AG09309 (cell line): ENCODE measurements at places on chromosomes 3 and 15.

GRCh38 chr15:73851689-73852088 lies 21.7 kb upstream of the TBC1D21 start:
- no peak for DNase-seq

GRCh38 chr3:119657887-119658702 lies 2.3 kb downstream of the POPDC2 start:
- DNase-seq: no peak

DNA sequence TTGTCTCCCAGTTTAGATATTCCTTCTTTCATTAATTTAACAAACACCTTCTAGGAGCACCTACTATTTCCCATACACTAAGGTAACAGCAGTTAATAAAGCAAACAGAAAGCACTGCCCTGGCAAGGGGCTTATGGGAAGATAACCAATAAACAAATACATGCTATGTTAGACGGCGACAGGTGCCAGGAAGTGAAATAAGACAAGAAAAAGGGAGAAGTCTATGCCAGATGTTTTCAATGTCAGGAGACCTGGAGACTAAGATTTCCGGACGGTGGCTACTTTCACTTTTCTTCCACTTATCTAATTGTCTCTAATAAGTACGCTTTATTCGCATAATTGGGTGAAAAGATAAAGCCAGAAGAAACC lies 32.5 kb upstream of the ZNF445 start:
- DNase-seq: no peak

- no peak for DNase-seq
These were observed 103.6 kb upstream of the TBL1XR1 start for GRCh38 chr3:177300842-177301241.

DNA sequence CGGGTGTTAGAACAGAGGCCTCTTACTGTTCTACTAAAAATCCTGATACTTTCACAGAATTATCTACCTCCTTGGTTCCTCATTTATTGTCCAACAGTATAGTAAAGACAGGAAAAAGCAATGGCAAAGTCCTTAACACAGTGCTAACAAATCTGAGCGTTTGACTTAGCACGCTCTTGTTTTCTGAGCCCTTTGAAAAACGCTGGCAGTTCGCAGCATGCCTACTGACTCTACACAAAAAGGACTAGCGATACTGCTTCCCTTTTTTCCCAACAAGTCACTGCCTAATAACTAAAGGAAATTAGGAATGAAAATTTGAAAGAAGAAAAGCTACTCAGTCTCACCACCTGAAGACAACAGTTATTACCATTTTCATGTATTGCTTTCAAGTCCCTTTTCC lies 34.8 kb upstream of the CEMIP start:
- DNase-seq: no peak

GRCh38 chr3:127006781-127007436 lies 24.0 kb downstream of the PLXNA1 start:
- DNase-seq: no peak

GRCh38 chr3:53498806-53499641 lies 4.6 kb downstream of the CACNA1D start:
- DNase-seq: no peak

DNA sequence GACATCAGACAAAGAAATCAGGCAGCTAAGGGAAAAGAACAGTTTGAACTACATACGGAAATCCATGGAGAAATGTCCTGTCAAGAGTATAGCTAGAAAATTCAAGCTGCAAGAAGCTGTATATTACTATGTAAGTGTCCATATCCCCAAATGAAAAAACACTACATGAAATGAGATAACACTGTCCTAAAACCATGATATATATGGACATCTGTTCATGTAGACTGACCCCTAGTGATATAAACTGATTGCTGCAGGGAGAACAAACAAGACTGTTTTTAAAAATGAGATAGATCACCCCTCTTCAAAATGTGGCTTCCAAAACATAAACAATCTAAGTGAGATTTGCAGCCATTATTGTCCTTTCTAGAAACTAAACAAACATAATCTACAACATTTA lies 985.6 kb downstream of the EPHA3 start:
- DNase-seq: no peak

DNA sequence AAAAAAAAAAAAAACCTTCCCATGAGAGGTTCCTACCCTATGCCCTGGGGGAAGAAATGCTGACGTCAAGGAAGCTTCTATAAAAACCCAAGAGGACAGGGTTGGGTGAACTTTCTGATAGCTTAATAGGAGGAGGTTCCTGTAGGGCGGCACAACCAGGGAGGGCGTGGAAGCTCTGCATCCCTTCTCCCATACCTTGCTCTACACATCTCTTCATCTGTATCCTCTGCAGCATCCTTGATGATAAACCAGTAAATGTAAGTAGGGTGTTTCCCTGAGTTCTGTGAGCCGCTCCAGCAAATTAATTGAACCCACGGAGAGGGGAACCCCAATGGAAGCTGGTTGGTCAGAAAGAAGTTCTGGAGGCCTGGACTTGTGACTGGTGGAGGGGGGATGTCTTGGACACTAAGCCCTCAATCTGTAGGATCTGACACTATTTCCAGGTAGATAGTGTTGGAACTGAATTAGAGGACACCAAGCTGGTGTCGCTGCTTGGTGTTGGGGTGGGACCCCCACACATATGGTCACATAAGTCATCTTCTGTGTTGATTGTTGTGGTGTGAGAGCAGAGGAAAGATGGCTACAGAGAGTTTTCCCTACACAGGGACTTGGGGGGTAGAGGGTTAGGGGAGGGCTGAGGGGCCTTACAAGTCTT lies 91.5 kb downstream of the ST6GAL1 start:
- DNase-seq: no peak
